ENCODE measurements at places on chromosomes 6 and 20. TPM values are rescaled to one million over a fixed set of nuclear protein-coding genes. Genes with fewer than 3 reads are reported as not detected.
A peak's percentile ranks its signal among the peaks of the same experiment; 100 is the strongest.

- no peak for DNase-seq
Measured at GRCh38 chr20:32607324-32607723, 22.2 kb upstream of the NOL4L start.

Gene HLA-DOA
- 0.72 TPM for total RNA-seq

Gene TRIM10
- total RNA-seq: 4.3 TPM

GRCh38 chr20:32009564-32009963 is 674 bp upstream of the CCM2L start:
- no peak for DNase-seq

Gene HSF2
- total RNA-seq: 8.9 TPM

- peak; percentile 43 for DNase-seq
Measured at GRCh38 chr20:58022711-58023110, 205.7 kb downstream of the ANKRD60 start.

GRCh38 chr20:17576215-17576614 is 6.3 kb downstream of the DSTN start:
- no peak for DNase-seq

Gene DNAH8
- 0.24 TPM for total RNA-seq

- no peak for DNase-seq
Measured at GRCh38 chr20:50272030-50272723, 81.5 kb downstream of the CEBPB start.

GRCh38 chr20:2379511-2380229 is 1.0 kb upstream of the TGM6 start:
- no peak for DNase-seq

Gene RSPH4A
- total RNA-seq: 5.1 TPM

Measured in umbilical cord (tissue), 2 donors.